ENCODE measurements at places on chromosomes 11 and 22.

- DNase-seq: no peak
These were observed 709 bp upstream of the KCNE3 start for GRCh38 chr11:74468058-74468457.

GRCh38 chr11:74008373-74009229, at the start of gene UCP3:
Gene UCP3 (minus strand): TSS chr11:74009085. CDS start chr11:74007042, 2,043 bp downstream.
- DNase-seq: no peak

DNA sequence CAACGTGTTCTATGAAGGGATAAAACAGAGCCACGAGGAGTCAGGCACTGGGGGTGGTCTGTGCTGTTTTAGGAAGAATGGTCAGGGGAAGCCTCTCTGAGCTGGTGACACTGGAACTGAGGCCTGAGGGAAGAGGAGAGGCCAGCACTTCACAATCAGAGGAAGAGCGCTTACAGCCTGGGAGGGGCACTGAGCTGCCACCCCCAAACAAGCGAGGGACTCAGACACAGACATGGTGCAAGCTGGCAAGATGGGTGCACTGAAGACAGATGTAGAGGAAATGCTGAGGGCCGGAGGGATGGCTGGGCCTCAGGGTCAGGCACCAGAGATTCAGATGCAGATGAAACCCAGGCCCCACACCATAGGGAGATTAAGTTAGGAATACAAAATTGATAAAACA, 40.0 kb upstream of the TP53I11 start:
- no peak for DNase-seq

DNA sequence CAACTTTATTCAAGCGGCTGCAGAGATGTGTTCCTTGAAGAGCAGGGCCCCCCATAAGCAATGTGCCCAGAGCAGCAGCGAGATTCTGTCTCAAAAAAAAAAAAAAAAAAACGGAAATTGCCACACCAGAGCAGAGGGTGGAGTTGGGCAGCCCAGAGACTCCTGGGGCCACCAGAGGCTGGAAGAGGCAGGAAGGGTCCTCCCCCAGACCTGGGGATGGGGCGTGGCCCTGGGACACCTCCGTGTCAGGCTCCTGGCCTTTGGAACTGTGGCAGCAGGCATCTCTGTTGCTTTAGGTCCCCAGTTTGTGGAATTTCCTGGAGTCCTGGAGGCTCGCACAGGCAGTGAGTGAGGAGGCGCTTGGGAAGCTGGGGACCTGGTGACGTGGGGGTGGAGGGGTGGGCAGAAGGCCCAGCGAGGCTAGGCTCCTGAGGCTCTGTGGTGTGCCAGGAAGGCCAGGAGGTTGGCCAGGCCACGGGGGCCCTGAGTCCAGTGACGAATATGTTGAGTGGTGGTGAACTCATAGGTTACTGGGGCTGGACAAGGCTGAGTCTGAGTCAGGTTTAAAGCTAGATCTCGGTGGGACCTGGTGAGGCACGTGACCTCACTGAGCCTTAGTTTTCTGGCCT, 735.6 kb downstream of the BRD1 start:
- no peak for DNase-seq

- DNase-seq: no peak
These were observed 16.0 kb downstream of the PLCB3 start for GRCh38 chr11:64267207-64267945.

DNA sequence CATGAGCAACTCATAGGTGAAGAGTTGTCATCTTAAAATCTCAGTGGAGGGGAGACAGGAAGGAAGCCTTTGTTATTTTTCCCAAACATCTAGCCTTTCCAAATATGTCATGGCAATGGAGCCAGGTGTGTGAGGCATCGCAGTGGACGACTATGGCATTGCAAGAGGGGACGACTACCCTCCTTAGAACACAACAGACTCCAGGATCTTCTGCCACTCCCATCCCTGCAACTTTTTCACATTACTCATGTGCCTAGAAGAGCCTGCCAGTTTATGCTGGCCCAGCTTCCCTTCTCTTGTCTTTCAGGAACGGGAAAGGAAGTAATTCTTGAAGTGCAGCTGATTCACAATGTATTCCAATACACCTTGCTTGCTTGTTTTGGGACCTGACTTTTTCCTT, 1008.4 kb downstream of the OPCML start:
- no peak for DNase-seq

DNA sequence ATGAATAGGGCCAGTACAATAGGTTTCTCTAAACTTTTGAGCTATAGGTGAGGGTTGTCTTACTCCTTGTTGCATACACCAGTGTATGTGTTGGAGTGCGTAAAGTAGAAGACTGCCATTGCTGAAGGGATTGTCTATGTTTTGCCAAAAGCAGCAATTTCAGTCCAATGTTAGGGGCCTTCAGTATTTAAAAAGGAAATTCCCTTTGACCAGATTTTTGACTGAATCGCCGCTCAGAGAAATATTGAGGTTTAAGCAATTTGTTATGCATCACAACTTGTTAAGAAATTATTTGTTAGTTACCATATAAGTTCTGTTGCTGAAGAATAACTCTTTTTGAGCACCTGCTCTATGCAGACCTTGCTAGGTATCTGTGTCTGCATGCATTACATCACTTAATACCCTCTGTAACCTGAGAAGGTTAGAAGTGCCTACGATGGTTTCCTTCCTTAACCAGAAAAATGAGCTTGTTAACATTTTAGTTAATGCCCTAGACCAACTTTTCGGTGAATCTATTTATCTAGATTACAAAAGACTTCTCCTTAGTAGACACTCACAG, 33.9 kb downstream of the MMP20 start:
- no peak for DNase-seq

DNA sequence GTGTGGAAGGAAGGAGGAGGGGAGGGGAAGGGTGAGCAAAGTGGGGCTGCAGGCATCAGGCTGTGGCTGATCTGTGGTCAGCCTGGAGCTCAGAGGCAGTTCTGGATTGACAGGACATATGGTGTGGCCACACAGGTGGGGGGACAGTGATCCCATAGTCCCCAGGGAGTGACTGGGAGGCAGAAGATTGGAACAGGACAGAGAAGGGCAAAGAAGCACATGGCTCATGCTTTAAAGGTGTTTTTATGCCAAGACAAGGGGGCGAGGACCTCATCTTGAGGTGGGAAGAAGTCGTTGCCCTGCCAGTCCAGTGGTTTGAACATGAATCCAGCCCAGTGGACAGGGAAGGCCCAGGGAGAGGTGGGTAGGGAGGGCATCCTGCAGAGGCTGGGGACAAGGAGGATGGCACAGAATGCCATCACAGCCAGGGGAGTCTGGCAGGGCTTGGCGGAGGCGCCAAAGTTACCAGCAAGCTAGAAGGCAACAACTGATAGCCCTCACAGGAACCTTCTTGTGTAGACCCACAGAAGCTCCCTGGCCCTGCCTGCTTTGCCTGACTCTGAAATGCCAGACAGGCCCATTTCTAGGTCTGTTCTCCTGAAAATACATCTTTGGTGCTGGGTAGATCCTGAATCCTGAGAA, 3.1 kb downstream of the BET1L start:
- no peak for DNase-seq

DNA sequence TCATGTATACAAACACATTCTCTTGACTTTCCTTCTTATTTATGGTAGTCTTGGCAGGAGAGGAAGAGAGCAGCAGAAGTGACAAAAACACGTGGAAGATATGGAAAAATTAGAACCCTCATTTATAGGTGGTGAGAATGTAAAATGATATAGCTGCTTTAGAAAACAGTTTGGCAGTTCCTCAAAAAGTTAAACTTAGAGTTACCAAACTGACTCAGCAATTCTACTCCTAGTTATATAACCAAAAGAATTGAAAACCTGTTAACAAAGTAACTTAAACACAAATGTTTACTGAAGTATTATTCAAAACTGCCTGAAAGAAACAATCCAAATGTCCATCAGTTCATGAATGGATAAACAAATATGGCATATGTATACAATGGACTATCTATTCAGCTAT, 16.8 kb downstream of the NUCB2 start:
- DNase-seq: no peak

GRCh38 chr11:126548581-126549550, 193.4 kb downstream of the ST3GAL4 start:
- no peak for DNase-seq

DNA sequence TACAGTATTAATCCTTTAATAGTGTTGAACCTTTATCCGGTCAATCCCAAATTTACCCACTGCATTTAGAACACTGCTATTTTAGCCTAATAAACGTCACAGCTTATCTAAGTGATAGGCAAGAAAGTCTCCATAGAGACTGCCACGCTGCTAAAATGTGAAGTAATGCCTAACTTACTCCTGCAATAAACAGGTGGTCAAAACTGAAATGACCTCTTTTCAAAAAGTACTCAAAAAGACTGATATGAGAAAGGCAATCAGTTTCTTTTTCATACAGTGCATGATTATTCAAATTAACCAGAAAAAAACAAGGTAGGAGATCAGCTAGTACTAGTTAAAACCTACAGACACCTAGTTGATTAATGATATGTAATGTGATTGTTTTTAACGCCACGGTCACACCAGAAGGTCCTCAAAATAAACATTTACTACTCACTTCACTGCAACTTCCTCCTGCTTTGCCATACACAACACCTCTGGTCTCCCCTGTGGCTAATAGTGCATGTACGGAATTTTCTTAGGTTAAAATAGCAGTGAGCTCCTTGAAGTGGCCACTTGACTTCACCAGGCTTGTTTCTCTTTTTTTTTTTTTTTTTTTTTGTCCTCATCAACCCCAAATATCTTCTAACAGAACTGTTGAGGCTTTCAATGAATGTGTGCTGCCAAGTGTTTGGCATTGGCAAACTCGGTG, 8.8 kb downstream of the ATP5MG start:
- no peak for DNase-seq

- DNase-seq: no peak
These were observed 10.3 kb upstream of the TSSC4 start for GRCh38 chr11:2390091-2390724.

GRCh38 chr11:76026281-76026680, 180.0 kb downstream of the WNT11 start:
- no peak for DNase-seq

GRCh38 chr22:23842599-23842998, 3.8 kb upstream of the DERL3 start:
- no peak for DNase-seq

DNA sequence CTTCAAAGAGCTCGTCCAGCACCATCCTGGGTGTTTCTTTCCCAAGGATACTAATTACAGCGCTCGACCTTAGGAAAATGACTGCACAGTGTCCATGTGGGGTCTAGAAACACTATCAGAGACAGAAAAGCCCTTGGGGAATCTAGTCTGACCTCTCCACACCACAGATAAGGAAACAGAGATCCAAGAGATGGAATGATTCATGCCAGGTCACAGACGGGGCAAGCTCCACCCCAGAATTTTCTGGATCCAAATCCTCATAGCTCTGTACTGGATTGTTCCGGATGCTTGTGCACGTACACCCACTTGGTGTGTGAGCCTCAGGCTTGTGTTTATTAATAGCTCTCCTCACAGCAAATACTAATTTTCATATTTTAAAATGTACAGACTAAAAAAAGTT, 11.3 kb downstream of the ABTB2 start:
- no peak for DNase-seq

GRCh38 chr11:123061403-123062157, at the start of gene HSPA8:
Gene HSPA8 (minus strand): TSS chr11:123062136. CDS start chr11:123061324, 812 bp downstream.
- no peak for DNase-seq

GRCh38 chr22:38464992-38465672, 2.8 kb upstream of the KDELR3 start:
- no peak for DNase-seq

DNA sequence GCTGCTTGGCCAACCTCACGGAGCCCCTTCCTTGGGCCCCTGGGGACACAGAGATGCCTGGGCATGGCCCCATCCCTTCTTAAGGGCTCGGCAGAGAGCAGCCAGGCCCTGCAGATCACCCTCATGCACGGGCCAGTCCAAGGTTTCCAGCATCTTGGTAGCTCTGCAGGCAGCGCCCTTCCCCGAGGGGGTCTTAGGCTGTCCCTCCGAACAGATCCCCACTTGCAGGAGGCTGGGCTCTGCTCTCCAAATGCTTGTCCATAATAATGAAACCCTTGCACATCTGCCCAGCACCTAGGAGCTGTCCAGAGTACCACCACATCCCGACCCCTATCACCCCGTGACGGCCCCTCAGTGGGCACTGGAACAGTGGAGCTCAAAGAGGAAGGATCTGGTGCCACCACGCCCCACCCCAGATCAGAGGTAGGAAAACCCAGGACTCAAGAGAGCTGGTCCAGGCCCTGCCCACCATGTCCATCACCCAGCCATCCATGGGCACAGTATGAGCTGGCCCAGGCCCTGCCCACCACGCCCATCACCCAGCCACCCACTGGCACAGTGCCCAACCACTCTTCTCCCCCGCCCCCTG, 92.5 kb upstream of the PRR5 start:
- DNase-seq: no peak

- DNase-seq: no peak
These were observed 154.1 kb downstream of the TRIM29 start for GRCh38 chr11:119983816-119984215.

DNA sequence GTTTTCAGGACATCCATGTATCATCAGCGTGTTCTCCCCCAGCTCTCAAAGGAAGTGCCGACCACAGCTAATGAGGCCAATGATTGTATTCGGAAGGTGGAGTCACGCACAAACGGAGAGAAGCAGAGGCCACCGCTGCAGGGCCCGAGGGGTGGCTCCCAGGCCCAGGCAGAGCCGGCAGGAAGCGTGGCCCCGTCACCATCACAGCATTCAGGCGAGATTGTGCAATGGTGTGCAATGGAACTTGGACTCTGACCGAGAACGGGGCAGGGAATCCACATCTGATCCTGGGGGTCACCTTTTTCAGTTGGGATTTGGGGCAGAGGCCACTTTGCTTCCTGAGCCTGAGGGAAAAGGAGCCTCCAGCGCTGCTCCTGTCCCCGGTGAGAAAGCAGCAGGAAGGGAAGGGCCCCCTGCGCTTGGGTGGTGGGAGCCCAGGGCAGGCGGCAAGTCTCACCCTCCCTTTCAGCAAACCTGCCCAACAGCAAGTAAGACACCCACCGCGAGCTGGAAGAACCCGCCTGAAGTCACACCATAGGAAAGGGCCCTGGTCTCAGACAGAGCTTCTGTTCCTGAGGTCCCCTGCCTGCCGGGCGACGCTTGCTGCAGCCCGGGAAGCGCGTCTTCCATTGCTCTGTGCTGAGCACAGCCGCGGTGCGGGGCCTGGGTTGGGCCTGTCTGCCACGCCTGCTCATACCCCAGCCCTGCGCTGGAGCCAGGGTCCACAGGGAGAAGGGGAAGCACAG, 1430.7 kb downstream of the BRD1 start:
- DNase-seq: no peak

- no peak for DNase-seq
These were observed 115.6 kb upstream of the ZBED5 start for GRCh38 chr11:10973416-10973815.

DNA sequence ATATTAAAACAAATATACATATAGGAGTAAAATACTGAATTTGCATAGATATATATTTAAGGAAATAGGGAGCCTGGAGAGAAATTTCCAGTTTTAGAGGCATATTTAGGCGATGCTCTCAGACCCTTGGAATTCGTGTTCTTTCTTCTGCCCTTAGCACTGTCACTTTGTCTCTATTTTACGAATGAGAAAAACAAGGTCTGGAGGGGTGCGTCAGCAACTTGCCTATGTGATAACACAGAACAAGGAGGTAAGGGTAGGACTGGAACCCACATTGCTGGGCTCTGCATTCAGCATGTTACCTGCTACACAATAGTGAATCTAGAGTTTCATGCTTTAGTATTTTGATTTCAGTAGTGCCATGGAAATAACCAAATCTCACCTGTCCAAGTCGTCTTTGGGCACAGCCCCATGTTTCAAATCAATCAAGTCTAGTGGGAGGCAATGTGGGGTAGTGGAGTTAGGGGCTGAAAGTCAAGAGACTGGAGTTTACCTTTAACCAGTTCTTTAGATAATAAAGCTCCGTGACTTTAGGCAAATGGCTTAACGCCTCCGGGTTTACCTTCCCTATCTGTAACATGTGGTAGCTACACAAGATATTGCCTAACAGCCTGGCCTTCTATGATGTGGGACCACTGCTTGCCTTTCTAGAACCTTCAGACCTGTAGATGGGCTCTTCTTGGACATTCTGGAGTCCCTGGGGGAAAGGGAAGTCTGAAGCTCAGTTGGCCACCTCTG, 44.8 kb upstream of the AMPD3 start:
- no peak for DNase-seq

All from GDM1 (cell line).